SJSA1 (cell line): ENCODE measurements at places on chromosomes 1 and 21. TPM values are rescaled to one million over a fixed set of nuclear protein-coding genes. Genes with fewer than 3 reads are reported as not detected.

KCNJ15 gene
- 0.05 TPM in 1 of 2 replicates, not detected in the other for total RNA-seq

GIPC2 gene
- 0.13 TPM in 1 of 2 replicates, not detected in the other for total RNA-seq

CA6 gene
- total RNA-seq = not detected in 2 replicates

FHAD1 gene
- 0.19 and 0.47 TPM in 2 replicates for total RNA-seq

TPRG1L gene
- total RNA-seq = 6.6 and 17.4 TPM in 2 replicates

CXADR gene
- total RNA-seq = 0.08 TPM in 1 of 2 replicates, not detected in the other

MAP7D1 gene
- 191 and 218 TPM in 2 replicates for total RNA-seq

TRNP1 gene
- 6.5 and 7.5 TPM in 2 replicates for total RNA-seq

RNU1-4 gene
- under 0.01 and 294 TPM in 2 replicates for total RNA-seq

SLAMF6 gene
- not detected in 2 replicates for total RNA-seq

NTNG1 gene
- total RNA-seq = not detected in 2 replicates

C1orf74 gene
- total RNA-seq = 3.5 and 4.1 TPM in 2 replicates

PKP1 gene
- not detected in 2 replicates for total RNA-seq

FABP3 gene
- 0.24 TPM in 1 of 2 replicates, not detected in the other for total RNA-seq

STRIP1 gene
- 27.5 and 31.6 TPM in 2 replicates for total RNA-seq
